Mesothelial cell of epicardium (in vitro differentiated cells): ENCODE measurements at places on chromosomes 7 and 10. TPM values are rescaled to one million over a fixed set of nuclear protein-coding genes. Genes with fewer than 3 reads are reported as not detected.
A peak's percentile ranks its signal among the peaks of the same experiment; 100 is the strongest.

- H3K4me3 ChIP-seq = no peak overlapping the region
- H3K36me3 ChIP-seq = no peaks in the 10 kb centered on the region
- DNase-seq = no peak
- H3K4me1 ChIP-seq = peaks cover 36% of the 10 kb centered on the region
These were observed 5.5 kb upstream of the PAPSS2 start for GRCh38 chr10:87654212-87654611.

DNA sequence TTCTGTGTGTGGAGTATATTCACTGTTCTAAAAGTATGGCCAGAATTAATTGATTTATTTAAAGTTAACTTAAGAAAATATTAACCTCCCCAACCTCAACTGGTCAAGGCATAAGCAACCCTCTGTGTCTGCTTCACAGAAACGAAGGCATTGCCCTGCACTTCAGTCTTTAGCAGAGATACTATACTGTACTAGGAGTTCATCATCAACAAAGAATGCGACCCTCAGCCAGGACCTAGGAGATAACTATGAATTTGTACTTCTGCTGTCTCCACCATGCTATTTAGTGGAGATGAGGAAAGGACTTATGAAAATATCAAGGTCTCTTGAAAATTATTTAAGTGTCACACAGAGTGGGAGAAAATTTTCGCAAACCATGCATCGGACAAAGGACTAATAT lies 35.7 kb upstream of the SEMA3D start:
- H3K4me3 ChIP-seq = no peak overlapping the region
- peak overlapping the region; percentile 35 for H3K27ac ChIP-seq
- peaks cover 2% of the 10 kb centered on the region for H3K36me3 ChIP-seq
- H3K27me3 ChIP-seq = no peaks in the 10 kb centered on the region

DNA sequence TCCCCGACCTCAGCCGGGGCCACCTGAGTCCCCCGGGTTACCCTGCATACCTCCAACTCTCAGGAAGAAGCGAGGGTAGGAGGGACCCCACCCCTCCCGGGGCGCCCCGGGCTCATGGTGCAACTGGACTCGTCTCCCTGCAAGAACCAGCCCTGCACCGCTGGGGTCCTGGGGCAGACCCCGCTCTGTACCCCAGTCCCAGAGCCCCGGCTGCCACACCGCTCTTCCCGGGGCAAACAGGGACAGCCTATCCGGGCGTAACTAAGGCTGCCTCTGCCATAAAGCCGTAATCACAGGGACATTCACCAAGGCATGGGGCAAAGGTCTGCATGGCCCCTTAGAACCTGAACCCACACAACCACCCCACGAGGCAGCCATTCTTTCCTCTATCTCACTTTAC lies 6.7 kb upstream of the MAFK start:
- H3K27me3 ChIP-seq = peaks cover 8% of the 10 kb centered on the region
- H3K36me3 ChIP-seq = no peaks in the 10 kb centered on the region
- H3K4me1 ChIP-seq = peaks cover 5% of the 10 kb centered on the region
- no peak for DNase-seq

GRCh38 chr10:51001587-51001986 lies 72.7 kb upstream of the PRKG1 start:
- no peaks in the 10 kb centered on the region for H3K36me3 ChIP-seq
- DNase-seq = no peak
- no peak overlapping the region for H3K27ac ChIP-seq
- H3K27me3 ChIP-seq = no peaks in the 10 kb centered on the region
- H3K4me1 ChIP-seq = peaks cover 46% of the 10 kb centered on the region

PKD2L1 gene
- 0.09 TPM in 1 of 3 replicates, not detected in the others for total RNA-seq

GRCh38 chr10:97744405-97745035 lies 7.6 kb downstream of the ZFYVE27 start:
- no peak overlapping the region for H3K27ac ChIP-seq
- H3K27me3 ChIP-seq = no peaks in the 10 kb centered on the region
- no peak for DNase-seq
- H3K4me3 ChIP-seq = no peak overlapping the region

DNA sequence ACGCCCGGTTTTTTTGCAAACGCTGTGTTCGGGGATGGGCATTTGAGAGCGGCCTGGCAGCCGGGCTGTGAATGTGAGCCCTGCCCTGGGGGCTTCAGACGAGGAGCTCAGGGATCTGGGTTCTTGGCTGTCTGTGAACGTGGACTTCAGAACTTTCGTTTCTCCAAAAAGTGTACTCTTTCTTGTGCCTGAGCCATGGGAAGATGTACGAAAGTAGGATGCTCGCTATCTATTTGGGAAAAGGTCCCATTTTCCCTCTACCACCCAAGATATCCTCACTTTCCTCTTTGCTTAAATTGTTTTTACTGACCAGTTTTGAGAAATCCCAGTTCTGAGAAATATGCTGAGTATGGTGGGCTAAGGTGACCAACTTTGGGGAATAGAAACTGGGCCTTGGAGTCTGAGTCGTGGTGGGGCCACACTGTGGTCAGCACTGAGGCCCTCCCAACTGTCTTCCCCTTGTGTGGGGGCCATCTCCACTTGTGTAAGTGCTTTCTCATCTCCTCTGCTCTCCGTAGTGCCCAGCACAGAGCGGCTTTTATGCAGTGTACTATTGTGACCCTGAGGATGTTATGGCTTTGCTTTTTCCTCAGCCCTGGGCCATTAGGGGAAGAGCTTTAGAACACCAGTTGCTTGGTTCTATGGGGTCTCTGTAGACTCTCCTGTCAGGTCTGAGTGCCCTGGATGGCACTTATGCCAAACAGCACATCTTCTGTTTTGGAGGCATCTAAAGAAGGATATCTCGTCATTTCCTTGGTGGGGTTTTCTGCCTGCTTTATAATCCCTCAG lies 918 bp downstream of the DBNL start:
- no peaks in the 10 kb centered on the region for H3K36me3 ChIP-seq
- peak overlapping the region; percentile 71 for H3K27ac ChIP-seq
- DNase-seq = no peak
- H3K4me3 ChIP-seq = peak overlapping the region; percentile 79
- peaks cover 3% of the 10 kb centered on the region for H3K27me3 ChIP-seq
- H3K4me1 ChIP-seq = peaks cover 20% of the 10 kb centered on the region

TYW1B gene
- total RNA-seq = 3.6 to 5.3 TPM (median 5.1 TPM) in 3 replicates

UCN3 gene
- not detected in 3 replicates for total RNA-seq

IRF5 gene
- 0.51 to 0.90 TPM (median 0.56 TPM) in 3 replicates for total RNA-seq

MACC1 gene
- total RNA-seq = 9.3 to 12.0 TPM (median 11.1 TPM) in 3 replicates

DNA sequence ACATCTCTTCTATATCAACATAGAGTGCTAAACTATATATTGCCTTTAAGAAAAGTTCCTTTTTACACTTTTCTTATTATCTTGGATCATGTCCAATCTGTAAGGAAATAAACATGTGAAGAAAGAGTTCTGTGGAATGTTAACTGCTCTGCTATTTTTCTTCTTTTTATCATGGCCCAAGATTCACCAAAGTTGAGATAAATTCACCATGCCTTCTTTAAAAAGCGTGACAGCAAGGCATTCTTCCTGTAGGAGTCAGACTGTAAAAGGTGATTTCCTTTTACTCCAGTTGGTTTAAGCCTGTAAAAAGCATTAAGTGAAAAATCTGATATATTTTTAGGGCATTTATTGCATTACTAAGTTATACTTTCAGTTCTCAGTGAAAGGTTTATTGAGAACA lies 165.7 kb upstream of the FZD1 start:
- DNase-seq = no peak
- H3K27ac ChIP-seq = no peak overlapping the region
- H3K4me3 ChIP-seq = no peak overlapping the region
- H3K36me3 ChIP-seq = peaks cover 10% of the 10 kb centered on the region

SLC13A1 gene
- not detected in 3 replicates for total RNA-seq

- H3K27ac ChIP-seq = no peak overlapping the region
- H3K4me1 ChIP-seq = peaks cover 30% of the 10 kb centered on the region
- no peak overlapping the region for H3K4me3 ChIP-seq
- H3K27me3 ChIP-seq = no peaks in the 10 kb centered on the region
- no peak for DNase-seq
These were observed 15.6 kb downstream of the RGS10 start for GRCh38 chr10:119526621-119527592.

DNA sequence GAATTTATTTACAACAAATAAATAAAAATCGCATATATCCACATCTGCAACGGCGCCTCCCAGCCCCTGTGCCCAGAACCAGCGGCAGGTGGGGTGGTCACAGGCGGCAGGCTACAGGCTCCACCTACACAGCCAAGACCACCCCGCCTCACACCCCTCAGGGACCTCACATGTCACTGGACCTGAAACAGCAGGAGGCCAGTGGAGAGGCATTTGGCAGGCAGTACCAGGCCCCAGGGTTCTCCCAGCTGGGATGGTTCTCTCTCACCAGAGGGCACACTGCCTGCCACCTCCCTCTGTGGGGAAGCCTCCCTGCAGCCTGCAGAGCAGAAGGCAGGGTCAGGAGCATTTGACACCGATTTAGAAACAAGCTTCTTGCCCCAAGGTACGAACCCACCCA lies 81.5 kb downstream of the MAD1L1 start:
- H3K27ac ChIP-seq = peak overlapping the region; percentile 39
- no peaks in the 10 kb centered on the region for H3K27me3 ChIP-seq

DNA sequence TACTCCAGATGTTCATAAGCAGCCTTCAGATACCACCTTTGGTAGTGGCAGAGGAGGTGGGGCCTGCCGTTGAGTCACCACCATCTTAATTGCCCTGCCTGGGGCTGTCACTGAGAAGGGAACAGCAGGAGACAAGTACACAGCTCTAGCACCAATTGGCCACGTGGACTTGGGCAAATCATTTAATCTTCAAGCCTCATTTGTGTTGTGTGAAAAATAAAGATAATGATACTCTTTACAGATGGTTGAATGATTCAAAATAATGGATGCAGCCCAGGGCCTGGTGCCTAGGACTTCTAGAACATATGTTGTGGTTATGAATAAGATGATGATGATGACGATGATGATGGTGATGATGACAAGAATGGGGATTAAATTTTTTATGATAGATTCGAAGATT lies 111.9 kb upstream of the ADAM12 start:
- H3K4me3 ChIP-seq = no peak overlapping the region
- H3K27ac ChIP-seq = no peak overlapping the region
- DNase-seq = no peak

ANKRD7 gene
- total RNA-seq = not detected in 3 replicates

DNA sequence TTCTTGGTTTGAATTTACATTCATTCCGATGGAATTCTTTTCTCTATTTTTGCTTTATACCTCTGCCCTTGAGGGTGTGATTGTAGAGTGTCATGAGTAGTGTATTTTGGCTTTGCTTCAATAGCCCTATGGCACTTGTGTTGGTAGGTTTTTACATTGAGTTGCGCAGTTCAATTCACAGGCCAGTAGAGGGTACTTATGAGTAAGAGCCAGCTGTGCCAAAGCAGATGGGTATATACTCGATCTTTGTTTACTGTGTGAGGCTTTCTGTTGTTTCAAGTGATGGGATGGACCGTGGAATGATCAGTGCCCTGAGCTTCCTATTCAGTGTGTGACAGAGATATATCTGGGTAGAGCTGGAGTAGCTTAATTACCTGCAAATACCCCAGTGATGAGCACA lies 4.3 kb upstream of the AKR1C3 start:
- peaks cover 2% of the 10 kb centered on the region for H3K4me1 ChIP-seq
- no peak for DNase-seq
- no peak overlapping the region for H3K4me3 ChIP-seq
- no peak overlapping the region for H3K27ac ChIP-seq

GRCh38 chr7:1815051-1815481 lies 145.0 kb downstream of the ELFN1 start:
- H3K36me3 ChIP-seq = no peaks in the 10 kb centered on the region
- no peak for DNase-seq
- no peak overlapping the region for H3K4me3 ChIP-seq
- peaks cover 30% of the 10 kb centered on the region for H3K4me1 ChIP-seq
- peaks cover 19% of the 10 kb centered on the region for H3K27me3 ChIP-seq
- no peak overlapping the region for H3K27ac ChIP-seq

GRCh38 chr7:68176974-68177373 lies 1180.3 kb downstream of the TYW1 start:
- DNase-seq = peak; percentile 70
- peaks cover 14% of the 10 kb centered on the region for H3K27me3 ChIP-seq
- H3K36me3 ChIP-seq = no peaks in the 10 kb centered on the region

- no peak overlapping the region for H3K27ac ChIP-seq
- no peak overlapping the region for H3K4me3 ChIP-seq
- H3K4me1 ChIP-seq = peaks cover 6% of the 10 kb centered on the region
- DNase-seq = no peak
- H3K36me3 ChIP-seq = no peaks in the 10 kb centered on the region
- no peaks in the 10 kb centered on the region for H3K27me3 ChIP-seq
These were observed 67.0 kb upstream of the ATRNL1 start for GRCh38 chr10:115026056-115026745.

PROSER2 gene
- total RNA-seq = 16.9 to 17.8 TPM (median 17.6 TPM) in 3 replicates

NKX2-3 gene
- total RNA-seq = not detected in 3 replicates

GRCh38 chr10:102322914-102323313 lies 72.6 kb upstream of the NFKB2 start:
- H3K27ac ChIP-seq = no peak overlapping the region
- peaks cover 3% of the 10 kb centered on the region for H3K36me3 ChIP-seq
- no peak for DNase-seq
- H3K27me3 ChIP-seq = no peaks in the 10 kb centered on the region
- no peak overlapping the region for H3K4me3 ChIP-seq

DNA sequence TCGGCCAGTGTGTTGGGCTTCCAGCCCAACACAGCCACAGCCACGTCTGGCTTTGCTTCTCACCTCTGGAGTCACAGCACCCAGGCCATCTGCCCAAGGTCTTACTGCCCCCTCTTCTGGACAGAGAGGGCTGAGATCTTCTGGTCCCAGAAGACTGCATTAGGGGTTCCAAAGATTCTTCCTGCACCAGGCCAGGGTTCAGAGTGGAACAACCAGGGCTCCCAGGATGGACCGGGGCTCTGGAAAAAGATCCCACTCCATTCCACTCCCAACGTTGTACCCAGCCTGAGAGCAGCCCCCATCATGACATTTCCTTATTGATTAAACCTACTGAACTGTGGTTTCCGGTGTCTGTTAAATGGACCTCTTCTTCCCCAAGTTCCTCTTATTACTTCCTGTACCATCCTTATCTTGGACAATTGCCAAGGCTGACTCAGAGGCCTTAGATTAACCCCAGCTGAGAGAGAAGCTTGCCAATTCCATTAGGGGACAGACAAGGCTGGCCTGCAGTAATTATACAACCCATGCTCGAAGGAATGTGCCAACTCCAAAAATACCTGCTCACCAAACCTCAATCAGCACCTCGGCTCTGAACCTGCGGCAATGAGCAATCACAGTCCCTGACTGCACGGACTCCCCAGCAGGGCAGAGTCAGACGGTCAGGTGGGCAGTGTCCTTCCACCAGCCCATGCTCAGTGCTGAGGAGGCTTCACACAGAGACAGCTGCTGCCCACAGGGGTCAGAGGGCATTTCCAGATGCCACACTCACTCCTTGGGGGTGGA lies 47.9 kb upstream of the NPFFR1 start:
- peak overlapping the region; percentile 53 for H3K27ac ChIP-seq
- no peaks in the 10 kb centered on the region for H3K36me3 ChIP-seq
- no peaks in the 10 kb centered on the region for H3K27me3 ChIP-seq
- no peak for DNase-seq
